ENCODE measurements at places on chromosomes 7 and 10. TPM values are rescaled to one million over a fixed set of nuclear protein-coding genes. Genes with fewer than 3 reads are reported as not detected.

The SFTPD gene
- 2.4 TPM for polyA plus RNA-seq

The C10orf105 gene
- 0.30 TPM for polyA plus RNA-seq

The SFXN2 gene
- polyA plus RNA-seq = 4.2 TPM

The KCNH2 gene
- polyA plus RNA-seq = 18.8 TPM

The ATG9B gene
- polyA plus RNA-seq = 2.0 TPM

The ZC3HAV1L gene
- polyA plus RNA-seq = not detected

The TBC1D12 gene
- polyA plus RNA-seq = 10.7 TPM

The GPC2 gene
- polyA plus RNA-seq = 6.0 TPM

The GHRHR gene
- polyA plus RNA-seq = 2.2 TPM

The MYO1G gene
- 0.73 TPM for polyA plus RNA-seq

The OPN4 gene
- polyA plus RNA-seq = 0.92 TPM

The PDLIM1 gene
- 57.3 TPM for polyA plus RNA-seq

The SPDYE1 gene
- 4.1 TPM for polyA plus RNA-seq

The CLRN3 gene
- polyA plus RNA-seq = not detected

The SCIN gene
- polyA plus RNA-seq = 0.78 TPM
